ENCODE measurements at places on chromosomes 13 and 19. TPM values are rescaled to one million over a fixed set of nuclear protein-coding genes. Genes with fewer than 3 reads are reported as not detected.

The ADAT3 gene
- total RNA-seq: 10.1 TPM

The FGF14 gene
- not detected for total RNA-seq

The ZNF180 gene
- total RNA-seq: 11.3 TPM

DNA sequence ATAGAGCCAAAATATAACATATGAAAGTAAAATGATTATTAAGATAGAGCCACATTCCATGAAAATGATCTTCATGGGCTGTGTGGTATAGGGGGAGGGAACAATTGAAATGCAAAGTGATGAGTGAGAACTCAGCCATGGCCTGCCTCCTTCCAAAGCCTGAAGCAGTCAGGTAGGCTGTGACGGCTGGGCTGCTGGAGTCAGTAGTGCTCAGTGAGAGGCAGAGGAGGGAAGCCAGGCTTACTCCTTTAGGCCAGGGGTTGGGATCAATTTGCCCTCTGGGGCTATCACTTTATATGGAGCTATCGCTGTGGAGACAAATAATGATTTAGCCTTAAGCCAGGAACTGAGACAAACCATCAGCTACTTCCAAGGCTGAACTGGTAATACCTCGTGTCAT lies 654.9 kb downstream of the FGF9 start:
- no peak for DNase-seq

DNA sequence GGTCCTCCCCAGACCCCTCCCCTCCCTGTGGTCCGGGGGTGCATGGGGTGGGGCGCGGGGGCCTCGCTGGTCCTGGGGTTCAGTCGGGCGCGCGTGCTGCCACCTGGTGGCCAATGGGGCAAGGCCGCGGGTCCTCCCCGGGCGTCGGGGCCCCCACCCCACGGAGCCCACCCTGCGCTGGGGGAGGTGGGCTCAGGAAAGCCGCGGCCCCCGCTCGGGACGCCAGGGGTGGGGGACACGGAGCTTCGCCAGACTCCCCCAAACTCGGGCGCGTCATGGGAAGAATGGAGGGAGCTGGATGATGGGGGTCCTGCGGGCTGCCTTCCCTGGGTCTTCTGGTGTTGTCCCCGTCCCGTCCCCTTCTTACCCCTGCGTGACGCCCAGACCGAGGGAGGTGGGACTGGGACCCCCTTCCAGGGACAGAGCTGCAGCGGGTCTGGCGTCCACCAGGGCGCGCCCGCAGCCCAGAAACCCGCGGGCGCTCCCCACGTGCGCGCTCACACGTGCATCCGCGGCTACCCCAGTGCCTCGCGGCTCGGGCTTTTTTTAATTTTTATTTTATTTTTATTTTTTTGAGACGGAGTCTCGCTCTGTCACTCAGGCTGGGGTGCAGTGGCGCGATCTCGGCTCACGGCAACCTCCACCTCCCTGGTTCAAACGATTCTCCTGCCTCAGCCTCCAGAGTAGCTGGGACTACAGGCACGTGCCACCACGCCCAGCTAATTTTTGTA lies 19.8 kb upstream of the TCF3 start:
- DNase-seq: peak; percentile 38

The GJA3 gene
- total RNA-seq: not detected

GRCh38 chr13:37289212-37289935 lies 183.9 kb upstream of the CSNK1A1L start:
- no peak for DNase-seq

The F10 gene
- total RNA-seq: not detected

- DNase-seq: no peak
These were observed 1.3 kb upstream of the C3 start for GRCh38 chr19:6721773-6722172.

The ADAMTS10 gene
- total RNA-seq: 0.60 TPM

- DNase-seq: no peak
These were observed 14.5 kb upstream of the CERS4 start for GRCh38 chr19:8194528-8195267.

GRCh38 chr13:108895220-108895704 lies 265.9 kb downstream of the MYO16 start:
- DNase-seq: no peak

GRCh38 chr13:108682714-108683113 lies 53.3 kb downstream of the MYO16 start:
- no peak for DNase-seq

- DNase-seq: no peak
These were observed 55.8 kb downstream of the NALCN start for GRCh38 chr13:101360525-101360924.

The OR7A5 gene
- total RNA-seq: not detected

The HRC gene
- not detected for total RNA-seq

DNA sequence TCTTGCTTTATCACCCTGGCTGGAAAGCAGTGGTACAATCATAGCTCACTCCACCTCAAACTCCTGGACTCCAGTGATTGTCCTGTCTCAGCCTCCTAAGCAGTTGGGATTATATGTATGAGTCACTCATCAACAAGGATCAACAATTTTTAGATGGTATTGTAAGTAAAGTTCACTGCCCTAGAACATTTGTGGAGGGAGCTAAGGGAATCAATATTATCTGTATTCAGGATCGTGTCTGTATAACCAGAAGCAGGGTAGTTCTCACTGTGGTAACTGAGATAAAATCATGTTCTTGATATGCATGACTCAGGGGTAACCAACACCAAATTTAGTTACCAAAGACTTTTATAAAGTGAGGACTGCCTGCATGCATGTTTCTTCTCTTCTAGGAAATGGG lies 27.0 kb downstream of the ZMYM5 start:
- no peak for DNase-seq

DNA sequence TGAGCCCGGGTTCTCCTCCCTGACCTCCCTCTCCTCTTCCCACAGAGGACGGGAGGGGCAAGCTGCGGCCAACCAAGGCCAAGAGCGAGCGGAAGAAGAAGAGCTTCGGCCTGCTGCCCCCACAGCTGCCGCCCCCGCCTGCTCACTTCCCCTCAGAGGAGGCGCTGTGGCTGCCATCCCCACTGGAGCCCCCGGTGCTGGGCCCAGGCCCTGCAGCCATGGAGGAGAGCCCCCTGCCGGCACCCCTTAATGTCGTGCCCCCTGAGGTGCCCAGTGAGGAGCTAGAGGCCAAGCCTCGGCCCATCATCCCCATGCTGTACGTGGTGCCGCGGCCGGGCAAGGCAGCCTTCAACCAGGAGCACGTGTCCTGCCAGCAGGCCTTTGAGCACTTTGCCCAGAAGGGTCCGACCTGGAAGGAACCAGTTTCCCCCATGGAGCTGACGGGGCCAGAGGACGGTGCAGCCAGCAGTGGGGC lies 162.2 kb downstream of the KDM4B start:
- DNase-seq: no peak

The ZNF414 gene
- total RNA-seq: 22.1 TPM

GRCh38 chr13:60765700-60766411 lies 368.8 kb downstream of the TDRD3 start:
- peak; percentile 11 for DNase-seq

The ZNF540 gene
- total RNA-seq: 0.25 TPM

The SCEL gene
- total RNA-seq: 32.5 TPM

The CAPN12 gene
- 38.4 TPM for total RNA-seq

- DNase-seq: no peak
These were observed 3.5 kb downstream of the MAP4K1 start for GRCh38 chr19:38614289-38614688.

The MEDAG gene
- not detected for total RNA-seq

The PRR36 gene
- 20.3 TPM for total RNA-seq

The EFNA2 gene
- total RNA-seq: 1.6 TPM

GRCh38 chr13:24672141-24673132 lies 7.8 kb upstream of the ATP12A start:
- no peak for DNase-seq

DNA sequence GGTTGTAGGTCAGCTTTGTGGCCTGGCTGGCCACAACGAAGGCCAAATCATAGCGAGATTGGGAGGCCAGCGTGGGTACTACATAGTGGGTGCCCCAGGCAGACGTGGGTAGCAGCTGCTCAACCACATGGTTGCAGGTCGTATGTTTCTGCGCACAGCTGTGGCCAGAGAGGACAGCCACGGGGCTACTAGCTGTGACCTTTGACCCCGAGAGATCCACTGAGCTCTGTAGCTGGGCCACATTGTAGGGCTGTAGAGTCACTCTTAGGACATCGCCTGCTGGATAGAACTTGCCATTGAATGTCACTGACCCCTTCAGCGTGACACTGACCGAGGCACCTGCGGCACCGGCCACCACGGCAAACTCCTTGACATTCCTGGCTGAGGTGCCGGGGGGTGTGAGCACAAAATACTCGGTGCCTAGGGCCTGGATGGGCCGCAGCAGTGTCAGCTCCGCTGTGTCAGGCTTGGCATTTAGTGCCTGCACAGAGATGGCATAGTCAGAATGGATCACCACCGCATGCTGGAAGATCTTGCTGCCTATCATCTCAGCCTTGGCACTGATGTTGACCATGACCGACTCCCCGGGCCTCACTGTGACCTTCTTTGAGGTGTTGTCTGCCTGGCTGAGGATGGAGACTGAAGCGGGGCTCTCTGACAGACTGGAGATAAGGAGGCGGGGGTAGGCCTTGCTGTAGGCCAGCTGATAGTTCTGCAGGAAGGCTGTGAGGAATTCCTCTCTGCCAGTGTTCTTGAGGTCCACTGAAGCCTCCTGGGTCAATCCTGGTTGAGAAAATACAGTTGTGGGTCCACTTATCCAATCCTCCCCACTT lies 6.7 kb downstream of the FCGBP start:
- DNase-seq: no peak

DNA sequence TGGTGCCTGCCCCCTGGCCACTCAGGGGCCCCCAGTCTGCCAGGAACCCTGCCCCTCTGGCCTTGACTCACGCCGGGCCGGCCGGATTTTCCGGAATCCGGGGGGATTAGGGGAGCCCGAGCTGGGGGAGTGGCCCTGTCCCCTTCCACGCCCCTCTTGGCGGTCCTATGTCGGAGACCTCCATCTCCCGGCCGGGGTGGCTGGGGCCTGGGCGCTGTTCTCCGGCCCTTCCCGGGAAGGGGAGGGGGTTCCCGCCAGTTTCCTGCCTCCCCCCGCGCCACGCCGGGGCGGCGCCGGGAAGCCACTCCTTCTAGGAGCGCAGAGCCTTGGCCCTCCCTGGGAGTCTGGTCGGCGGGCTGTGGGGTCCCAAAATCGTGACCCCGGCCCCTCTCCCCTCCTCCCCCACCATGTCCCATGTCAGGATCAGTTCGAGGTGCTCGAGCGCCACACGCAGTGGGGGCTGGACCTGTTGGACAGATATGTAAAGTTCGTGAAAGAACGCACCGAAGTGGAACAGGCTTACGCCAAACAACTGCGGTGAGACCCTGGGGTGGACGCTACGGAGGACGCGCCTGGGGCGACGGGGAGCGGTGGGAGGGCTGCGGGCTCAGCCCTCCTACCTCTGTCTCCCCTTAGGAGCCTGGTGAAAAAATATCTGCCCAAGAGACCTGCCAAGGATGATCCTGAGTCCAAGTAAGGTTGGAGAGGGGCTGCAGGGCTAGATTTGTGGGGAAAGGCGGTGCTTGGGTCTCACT lies 1.3 kb downstream of the TRIP10 start:
- DNase-seq: peak; percentile 71

- DNase-seq: peak; percentile 49
These were observed 40.7 kb upstream of the DOCK9 start for GRCh38 chr13:99018418-99019180.

GRCh38 chr13:111066544-111066943 lies 48.6 kb upstream of the ARHGEF7 start:
- no peak for DNase-seq

DNA sequence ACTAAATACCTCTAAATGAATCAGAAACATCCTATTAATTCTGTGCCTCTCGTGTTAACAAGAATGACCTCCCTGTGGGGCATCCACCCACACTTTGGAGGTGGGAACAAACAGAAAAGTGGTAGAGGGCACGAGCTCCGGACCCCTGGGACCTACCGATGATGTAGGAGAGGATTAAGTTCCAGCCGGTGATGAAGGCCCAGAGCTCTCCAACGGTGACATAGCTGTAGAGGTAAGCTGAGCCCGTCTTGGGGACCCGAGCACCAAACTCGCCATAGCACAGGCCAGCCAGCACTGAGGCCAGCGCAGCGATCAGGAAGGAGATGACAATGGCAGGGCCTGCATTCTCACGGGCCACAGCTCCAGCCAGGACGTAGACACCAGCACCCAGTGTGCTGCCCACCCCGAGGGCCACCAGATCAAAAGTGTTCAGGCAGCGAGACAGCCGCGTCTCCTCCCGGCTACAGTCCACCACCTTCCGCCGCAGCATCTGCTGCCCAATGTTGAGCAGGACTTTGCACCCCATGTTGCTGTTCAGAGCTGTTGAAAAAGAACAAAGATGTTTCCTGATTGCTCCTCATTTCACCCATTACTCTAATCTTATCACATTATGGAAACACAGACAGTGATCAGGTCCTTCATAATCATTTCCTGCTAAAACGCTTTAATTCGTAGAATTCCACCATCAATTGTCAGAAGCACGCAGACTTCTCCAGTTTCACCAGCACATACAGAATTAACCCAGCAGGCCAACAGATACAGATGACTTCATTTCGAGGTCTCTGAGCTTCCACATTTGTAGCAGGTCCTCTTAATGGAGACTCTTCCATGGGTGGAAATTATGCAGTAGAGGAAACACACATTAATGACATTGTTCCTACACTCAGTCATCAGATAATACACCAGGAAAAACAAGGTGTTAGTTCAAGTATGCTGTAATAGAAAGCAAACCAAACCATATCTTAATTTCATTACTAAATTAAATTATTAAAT lies 59.5 kb downstream of the SLC7A1 start:
- no peak for DNase-seq

DNA sequence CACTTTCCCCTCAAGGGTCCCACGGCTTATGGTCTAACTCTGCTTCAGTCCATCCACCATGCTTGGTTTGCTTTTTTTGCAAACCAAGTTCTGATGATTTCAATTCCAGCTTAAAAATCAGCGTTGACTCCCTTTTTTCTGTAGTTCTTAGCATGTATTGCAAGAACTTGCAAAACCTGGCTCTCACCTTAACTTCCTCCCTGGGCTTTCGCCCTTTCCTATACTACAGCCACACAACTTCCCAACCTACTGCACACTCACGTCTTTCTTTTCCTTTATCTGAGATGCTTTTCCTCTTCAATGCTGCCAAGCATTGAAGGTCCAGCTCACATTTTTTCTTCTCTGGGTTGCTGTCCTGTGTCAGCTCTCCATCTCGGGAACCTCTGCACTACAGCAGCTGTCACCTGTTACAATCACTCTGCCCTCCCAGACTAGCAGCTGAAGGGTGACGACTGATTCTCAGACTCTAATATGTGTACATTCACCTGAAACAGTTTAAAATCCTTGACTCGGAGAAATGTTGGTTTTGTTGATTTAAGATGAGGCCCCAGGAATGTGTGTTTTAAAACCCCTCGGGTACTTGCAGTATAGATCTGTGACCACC lies 143.7 kb downstream of the FREM2 start:
- no peak for DNase-seq

The KANK3 gene
- total RNA-seq: 0.37 TPM

DNA sequence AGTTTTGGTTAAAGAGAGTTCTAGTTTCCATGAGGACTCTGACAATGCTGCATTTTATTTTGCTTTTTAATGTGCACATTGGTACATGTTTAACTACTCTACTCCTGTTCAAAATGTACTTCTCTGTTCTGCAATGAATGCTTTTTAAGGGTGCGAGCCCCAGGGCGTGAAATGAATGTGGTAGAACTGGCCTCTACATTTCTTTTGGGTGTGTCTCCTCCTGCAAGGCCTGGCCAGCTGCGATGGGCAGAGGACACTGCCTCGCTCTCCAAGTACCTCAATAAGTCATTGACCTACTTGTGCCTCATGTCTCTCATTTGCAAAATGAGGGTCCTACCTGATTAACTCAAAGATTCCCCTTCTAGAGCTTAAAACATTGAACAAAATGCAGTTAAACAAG lies 6.7 kb downstream of the RGS9BP start:
- peak; percentile 46 for DNase-seq

The PNPLA6 gene
- total RNA-seq: 139 TPM

- no peak for DNase-seq
These were observed 68.4 kb upstream of the LRCH1 start for GRCh38 chr13:46484561-46484960.

GRCh38 chr13:102707467-102707866 lies 12.6 kb upstream of the METTL21C start:
- DNase-seq: no peak
